ENCODE measurements at places on chromosomes 5 and 9. TPM values are rescaled to one million over a fixed set of nuclear protein-coding genes. Genes with fewer than 3 reads are reported as not detected.

MARCOL gene
- total RNA-seq: not detected

FGD3 gene
- total RNA-seq: 1.9 TPM

SMIM3 gene
- 6.3 TPM for total RNA-seq

IRX2 gene
- total RNA-seq: 2.8 TPM

PIGO gene
- 29.6 TPM for total RNA-seq

DNAH5 gene
- 0.50 TPM for total RNA-seq

TAF11L5 gene
- total RNA-seq: not detected

SPATA31D4 gene
- total RNA-seq: not detected

PSD2 gene
- 0.55 TPM for total RNA-seq

CCNO gene
- total RNA-seq: 9.1 TPM

DDX46 gene
- total RNA-seq: 75.1 TPM

LHX2 gene
- total RNA-seq: 0.29 TPM

MARCHF3 gene
- total RNA-seq: 9.9 TPM

SEC24A gene
- total RNA-seq: 36.1 TPM

PRRX2 gene
- total RNA-seq: 1.0 TPM

FAM221B gene
- not detected for total RNA-seq

TMEM252 gene
- total RNA-seq: not detected

PKD2L2 gene
- total RNA-seq: not detected

LCN2 gene
- total RNA-seq: not detected

SPINK13 gene
- total RNA-seq: not detected

SHC3 gene
- 1.6 TPM for total RNA-seq

PTGES2 gene
- 85.0 TPM for total RNA-seq

TPPP gene
- 0.22 TPM for total RNA-seq

OLFM1 gene
- total RNA-seq: 23.2 TPM

LNPEP gene
- 11.5 TPM for total RNA-seq

IL9 gene
- total RNA-seq: not detected

NUTM2F gene
- total RNA-seq: not detected

IQGAP2 gene
- 23.5 TPM for total RNA-seq

CCDC171 gene
- 6.3 TPM for total RNA-seq

Measured in endodermal cell (in vitro differentiated cells).